Transverse colon (tissue), 4 donors: ENCODE measurements at places on chromosomes 12 and 14.
A peak's percentile ranks its signal among the peaks of the same experiment; 100 is the strongest.

DNA sequence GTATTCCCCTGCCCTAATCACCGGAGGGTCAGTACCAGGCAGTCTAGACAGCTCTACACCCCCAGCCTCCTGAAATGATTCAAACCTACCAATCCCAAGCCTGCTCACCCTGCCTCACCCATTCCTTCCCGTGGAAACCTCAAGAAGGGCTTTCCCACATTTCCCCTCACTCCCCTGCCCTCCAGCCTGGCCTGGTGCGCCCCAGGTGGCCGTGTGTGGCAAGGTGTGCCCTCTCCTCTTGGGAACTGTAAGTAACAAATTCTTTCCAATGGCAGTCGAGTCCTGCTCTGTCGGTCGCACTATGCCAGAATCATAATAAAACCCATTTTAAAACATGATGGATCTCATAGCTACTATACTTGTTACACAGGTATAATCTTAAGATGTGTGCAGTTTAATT, 13.9 kb upstream of the DEGS2 start:
- DNase-seq, result no peak

- peak; percentile 71 for DNase-seq
Observed at GRCh38 chr12:113149361-113150150, at the start of gene CFAP73. Gene CFAP73 (plus strand): TSS chr12:113149724. CDS start chr12:113149858, 134 bp downstream.

- no peak for DNase-seq
Observed at GRCh38 chr12:25970916-25971653, 12.6 kb downstream of the RASSF8 start.

DNA sequence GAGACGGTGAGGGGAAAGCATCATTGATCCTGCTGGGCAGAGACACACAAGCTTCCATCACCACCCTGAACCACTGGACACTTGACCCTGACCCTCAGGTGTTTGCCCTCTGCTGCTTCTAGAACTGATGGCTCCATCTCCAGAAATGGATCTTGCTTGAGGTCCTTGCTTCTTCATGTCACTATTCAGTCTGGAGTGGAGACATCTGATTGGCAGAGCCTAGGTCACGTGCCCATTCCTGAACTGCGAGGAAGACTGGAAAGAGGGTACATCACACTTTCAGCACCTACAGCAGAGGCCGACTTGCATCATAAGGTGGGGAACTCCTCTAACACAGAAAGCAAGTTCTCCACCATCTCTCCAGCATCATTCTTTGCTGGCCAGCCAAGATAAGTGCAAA, 106.7 kb upstream of the COCH start:
- DNase-seq, result no peak

DNA sequence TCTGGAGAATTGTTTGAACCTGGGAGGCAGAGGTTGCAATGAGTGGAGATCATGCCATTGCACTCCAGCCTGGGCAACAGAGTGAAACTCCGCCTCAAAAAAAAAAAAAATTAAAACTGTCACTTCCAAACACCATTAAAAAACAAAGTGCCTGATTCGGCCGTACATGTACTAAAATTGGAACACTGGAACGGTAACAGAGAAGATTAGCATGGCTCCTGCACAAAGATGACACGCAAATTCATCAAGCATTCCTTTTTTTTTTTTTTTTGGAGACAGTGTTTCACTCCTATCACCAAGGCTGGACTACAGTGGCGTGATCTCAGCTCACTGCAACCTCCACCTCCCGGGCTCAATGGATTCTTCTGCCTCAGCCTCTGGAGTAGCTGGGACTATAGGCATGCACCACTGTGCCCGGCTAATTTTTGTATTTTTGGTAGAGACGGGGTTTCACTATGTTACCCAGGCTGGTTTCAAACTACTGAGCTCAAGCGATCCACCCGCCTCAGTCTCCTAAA, 40.2 kb upstream of the SINHCAF start:
- DNase-seq, result no peak

DNA sequence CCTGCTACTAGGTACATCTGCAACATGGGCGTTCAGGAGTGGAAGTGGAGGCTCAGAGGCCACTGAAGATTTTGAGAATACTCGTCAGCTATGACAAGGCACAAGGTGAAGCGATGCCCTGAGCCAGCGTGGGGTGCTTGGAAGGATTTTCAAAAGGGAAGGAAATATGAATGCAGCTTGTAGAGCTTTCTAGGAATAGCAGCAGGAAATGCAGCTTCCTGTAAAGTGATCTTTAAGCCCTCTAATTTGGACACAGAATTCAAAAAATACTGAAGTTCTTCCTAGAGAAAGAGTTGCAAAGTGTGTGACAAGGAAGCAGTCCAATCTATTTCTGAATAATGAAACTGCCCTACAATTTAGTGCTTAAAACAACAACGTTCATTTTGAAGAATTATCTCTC, 13.2 kb upstream of the C1S start:
- DNase-seq, result no peak

GRCh38 chr12:110635055-110635454, 21.1 kb downstream of the TCTN1 start:
- no peak for DNase-seq

- DNase-seq, result peak; percentile 8
Observed at GRCh38 chr12:100926669-100927248, 132.2 kb downstream of the ANO4 start.

DNA sequence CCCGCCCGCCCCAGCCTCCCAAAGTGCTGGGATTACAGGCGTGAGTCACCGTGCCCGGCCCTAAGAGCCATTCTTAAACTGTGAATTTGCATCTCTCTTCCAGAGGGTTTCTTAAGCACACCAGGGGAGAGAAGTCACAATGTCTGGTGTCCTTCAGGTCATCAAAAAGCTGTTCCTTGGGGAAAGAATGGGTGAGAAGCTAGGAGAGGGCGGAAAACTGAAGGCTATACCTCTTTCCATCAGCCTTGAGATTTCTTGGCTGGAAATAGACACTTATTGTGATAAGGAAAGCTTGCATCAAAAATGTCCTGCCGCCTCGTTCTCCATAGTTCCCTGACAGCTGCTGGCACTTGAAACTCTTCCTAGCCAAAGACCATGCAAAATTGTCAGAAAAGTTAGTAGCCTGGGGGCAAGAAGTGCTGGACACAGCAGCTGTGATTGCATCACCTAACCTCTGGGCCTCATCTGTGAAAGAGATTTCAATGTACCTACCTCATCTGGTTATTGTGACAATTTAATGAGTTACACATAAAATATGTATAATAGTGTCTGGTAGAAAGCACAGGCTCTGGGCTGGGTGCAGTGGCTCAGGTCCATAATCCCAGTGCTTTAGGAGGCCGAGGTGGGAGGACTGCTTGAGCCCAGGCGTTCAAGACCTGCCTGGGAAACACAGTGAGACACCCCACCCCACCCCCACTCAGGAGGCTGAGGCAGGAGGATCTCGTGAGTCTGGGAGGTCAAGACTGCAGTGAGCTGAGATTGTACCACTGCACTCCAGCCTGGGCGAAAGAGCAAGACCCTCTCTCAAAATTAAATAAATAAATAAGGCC, 9.7 kb upstream of the UBC start:
- DNase-seq, result no peak

DNA sequence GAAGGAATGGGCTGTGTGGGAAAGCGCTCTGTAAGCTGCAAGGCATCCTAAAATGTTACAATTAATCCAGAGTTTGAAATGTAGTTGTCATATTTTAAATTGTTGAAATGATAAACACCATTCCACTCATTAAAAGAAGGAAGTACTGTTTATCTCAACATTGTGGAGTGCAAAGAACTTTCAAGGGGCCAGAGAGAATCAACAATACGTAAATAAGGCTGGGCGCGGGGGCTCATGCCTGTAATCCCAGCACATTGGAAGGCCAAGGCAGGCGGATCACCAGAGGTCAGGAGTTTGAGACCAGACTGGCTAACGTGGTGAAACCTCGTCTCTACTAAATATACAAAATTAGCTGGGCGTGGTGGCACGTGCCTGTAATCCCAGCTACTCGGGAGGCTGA, 24.5 kb downstream of the NR1H4 start:
- DNase-seq, result no peak

DNA sequence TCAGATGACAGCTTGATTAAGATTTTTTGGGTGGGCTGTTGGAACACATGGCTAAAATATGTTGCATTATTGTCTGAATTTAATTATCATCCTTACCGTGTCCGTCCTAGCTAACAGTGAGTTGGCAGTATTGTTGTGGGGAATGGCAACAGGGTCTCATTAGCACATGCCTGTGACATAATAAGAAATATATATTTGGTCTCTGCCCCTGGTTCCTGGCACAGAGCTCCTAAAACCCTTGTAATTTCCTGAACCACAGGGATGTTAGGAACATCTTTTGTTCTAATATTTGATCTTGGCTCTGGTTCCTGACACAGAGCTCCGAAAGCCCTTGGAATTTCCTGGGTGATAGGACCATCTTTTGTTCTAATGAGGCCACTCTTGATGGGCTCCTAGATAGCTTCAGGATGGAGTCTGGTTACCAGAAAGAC, 76.0 kb downstream of the SYNE2 start:
- DNase-seq, result no peak

DNA sequence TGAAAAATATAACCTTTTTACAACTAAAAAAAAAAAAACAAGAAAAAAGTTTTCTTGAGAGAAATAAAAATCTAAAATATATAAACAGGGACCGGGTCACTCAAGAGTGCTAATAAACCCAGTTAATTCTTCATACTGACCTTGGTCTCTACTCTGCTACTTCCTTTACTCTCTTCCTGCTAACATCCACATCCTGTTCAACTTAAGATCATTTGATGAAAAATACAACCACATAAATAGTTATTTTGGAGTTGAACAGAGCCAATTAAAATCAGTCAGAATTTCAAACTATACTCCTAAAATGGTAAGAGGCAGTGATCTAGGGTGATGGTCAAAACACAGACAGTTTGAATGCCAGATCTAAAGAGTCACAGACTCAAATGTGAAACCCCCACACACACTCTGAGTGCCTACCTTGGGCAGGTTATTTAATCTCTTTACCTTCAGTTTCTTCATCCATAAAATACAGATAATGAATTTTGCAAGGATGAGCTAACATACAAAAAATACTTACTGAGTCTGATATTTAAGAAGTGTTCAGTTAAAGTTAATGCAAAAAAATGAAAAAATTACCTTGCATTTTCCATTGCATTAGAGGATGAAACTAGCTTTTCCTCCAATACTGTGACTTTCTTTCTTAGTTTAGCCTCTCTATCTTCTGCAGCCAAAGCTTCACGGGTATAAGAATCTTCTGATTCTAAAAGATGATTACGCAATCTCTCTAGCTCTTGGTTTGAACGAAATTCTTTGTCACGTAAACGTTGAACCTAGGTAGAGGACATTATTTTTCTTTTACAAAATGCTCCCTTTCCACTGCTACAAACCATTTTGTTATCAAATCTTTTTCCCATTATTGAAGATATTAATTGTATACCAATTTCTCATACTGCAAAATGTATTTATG, 40.9 kb downstream of the TRIP11 start:
- no peak for DNase-seq

- DNase-seq, result no peak
Observed at GRCh38 chr14:74593241-74593953, 18.6 kb downstream of the LTBP2 start.

DNA sequence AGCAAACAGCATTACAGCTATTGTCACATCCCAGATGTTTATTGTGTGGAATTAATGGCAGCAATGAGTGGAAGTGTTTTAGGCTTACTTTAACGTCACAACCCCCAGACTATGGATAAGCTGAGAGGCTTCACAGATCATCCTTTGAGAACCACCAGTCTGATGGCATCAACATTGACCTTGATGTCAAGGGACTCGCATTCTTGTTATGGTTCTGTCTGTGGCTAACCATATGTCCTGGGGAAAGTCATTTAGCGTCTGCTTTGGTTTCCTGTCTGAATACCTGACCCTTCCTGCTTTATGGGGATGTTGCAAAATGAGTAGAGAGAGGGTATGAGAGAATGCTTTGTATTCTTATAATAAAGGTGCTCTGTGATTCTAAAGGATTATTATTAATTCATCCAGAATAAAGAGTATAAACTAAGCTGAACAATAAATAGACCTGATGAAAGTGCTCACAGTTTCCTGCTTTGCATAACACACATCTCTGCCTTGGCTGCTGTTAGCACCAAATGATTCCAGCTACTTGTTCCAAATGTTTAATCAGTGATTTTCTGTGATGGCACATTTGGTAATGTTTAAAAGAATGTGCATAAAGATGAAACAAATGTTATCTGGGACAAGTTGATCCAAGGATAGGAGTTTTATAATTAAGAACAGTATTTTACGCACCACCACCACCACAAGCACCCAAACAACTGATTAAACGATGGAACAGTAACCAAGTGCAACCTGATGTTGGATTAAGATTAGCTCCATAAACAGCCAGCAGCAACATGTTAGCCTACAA, 116.9 kb upstream of the LRIG3 start:
- no peak for DNase-seq

- no peak for DNase-seq
Observed at GRCh38 chr12:12486661-12487240, 75.9 kb downstream of the DUSP16 start.

- no peak for DNase-seq
Observed at GRCh38 chr12:34386621-34387255, 364.4 kb downstream of the ALG10 start.

DNA sequence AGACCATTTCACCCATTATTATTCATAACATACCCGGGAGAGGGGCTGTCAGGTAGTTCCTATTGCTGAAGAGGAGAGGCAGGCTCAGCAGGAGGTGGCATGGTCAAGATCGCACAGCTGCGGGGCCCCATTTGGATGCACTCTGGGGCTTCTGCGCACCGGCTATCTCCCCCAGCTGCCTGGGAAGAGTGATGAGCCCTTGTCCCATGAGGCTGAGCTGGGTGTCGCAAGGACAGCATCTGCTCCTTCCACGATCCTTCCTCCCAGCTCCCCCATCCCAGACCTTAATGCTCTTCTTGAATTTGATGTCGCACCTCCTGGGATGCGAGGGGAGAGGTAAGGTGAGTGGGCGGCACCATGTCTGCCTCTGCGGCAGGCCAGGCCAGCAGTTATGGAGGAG, 62.6 kb downstream of the SLC24A4 start:
- DNase-seq, result no peak

- no peak for DNase-seq
Observed at GRCh38 chr12:127041985-127042625, 1224.9 kb upstream of the TMEM132C start.

- DNase-seq, result no peak
Observed at GRCh38 chr14:50299585-50299984, 12.4 kb downstream of the L2HGDH start.

DNA sequence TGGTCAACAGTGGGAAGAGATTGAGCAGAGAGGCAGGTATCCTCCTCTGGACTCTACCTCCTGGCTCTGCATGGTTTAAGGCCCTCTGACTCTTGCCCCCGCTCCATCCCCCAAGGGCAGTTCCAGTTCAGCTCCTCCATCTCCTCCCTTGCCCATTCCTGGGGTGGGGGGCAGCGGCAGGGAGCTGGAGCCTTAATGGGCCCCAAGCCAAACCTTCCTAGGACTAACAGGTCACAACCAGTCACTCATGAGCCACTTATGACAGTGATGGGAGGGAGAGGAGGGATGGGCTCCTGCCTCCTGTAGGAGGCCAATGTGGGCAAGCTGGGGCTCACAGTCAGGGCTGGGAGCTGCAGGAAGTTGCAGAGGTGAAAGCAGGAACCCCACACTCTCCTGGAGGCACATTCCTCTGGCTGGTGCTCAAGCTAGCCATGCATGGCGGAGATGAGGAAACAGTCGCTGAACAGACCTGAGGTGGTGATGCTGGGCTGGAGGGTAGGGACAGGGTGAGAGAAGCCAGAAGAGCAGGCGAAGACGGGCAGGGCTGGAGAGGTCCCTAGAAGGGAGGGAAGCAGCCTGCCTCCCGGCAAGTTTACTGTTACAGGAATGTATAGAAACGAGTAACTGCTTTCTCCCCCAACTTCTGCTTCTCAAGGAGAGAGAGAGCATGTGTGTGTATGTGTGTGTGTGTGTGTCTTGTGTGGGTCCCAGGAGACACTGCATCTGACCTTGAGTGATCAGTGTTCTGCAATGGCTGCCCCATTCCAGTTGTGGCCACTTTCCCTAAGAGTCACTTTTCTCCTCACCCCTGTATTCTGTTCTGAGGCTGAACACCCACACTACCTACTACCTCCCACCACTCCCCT, 5.0 kb upstream of the RAPGEF3 start:
- no peak for DNase-seq
